ENCODE measurements at places on chromosomes 5 and 9. TPM values are rescaled to one million over a fixed set of nuclear protein-coding genes. Genes with fewer than 3 reads are reported as not detected.

DNA sequence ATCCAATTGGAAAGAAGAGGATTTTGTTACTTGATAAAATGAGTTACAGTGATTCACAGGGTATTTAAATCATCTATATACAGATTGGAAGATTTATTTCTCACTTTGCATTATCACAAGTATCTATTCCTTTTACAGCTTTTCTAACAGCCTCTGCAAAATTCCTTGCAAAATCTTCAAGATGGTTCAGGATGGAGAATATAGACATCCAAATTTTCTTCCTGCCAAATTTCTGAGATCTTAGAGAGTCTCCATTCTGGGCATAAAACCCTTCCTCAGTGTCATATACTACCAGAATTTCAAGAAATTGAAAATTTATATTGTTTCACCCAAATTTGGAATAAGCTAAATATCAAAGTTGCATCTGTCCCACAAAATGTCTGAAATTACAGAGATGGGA lies 259.1 kb upstream of the FAM174A start:
- DNase-seq: no peak

DNA sequence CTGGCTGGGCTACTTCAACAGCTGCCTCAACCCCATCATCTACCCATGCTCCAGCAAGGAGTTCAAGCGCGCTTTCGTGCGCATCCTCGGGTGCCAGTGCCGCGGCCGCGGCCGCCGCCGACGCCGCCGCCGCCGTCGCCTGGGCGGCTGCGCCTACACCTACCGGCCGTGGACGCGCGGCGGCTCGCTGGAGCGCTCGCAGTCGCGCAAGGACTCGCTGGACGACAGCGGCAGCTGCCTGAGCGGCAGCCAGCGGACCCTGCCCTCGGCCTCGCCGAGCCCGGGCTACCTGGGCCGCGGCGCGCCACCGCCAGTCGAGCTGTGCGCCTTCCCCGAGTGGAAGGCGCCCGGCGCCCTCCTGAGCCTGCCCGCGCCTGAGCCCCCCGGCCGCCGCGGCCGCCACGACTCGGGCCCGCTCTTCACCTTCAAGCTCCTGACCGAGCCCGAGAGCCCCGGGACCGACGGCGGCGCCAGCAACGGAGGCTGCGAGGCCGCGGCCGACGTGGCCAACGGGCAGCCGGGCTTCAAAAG lies 36.9 kb upstream of the TTC1 start:
- no peak for DNase-seq

- no peak for DNase-seq
Measured at GRCh38 chr9:109496218-109496617, 1.9 kb downstream of the PTPN3 start.

- no peak for DNase-seq
Measured at GRCh38 chr9:7033076-7034045, 275.6 kb downstream of the KDM4C start.

Gene FNBP1
- total RNA-seq: 219 TPM

DNA sequence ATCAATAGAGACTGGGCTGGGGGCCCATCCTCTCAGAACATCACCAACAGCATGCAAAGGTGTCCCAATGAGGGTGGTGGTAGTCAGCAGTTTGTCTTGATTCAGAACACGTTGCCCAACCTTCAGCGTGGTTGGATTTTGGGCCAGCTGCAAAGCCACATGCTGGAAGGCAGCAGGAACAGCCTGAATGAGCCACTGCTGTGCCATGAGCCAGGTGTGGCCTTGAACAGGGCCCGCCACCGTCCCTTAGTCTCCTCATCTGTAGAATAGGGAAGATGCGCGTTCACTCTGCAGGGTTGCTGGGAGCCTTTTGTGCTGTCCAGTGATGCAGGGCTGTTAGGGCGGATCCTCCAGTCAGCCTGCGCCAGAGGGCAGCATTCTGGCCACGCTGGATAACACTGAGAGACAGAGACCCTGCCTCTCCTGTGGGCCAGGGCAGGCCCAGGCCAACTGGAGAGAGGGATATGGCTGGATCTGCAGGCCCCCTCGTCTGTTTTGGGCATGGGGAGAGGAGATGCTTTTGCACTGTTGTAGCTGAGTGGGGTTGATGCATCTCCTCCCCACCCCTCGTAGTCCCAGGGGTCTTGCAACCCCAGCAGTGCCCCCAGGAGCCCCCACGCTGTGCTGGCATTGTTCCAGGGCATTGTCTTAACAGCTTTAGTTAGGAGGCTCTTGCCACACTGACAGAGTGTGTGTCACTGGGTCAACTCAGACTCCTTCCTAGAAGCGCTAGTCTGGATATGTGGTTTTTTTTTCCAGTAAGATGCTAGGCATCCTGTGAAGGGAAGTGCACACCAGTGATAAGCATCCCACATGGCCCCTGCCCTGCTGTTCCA lies 42.1 kb downstream of the SLC46A2 start:
- no peak for DNase-seq

- DNase-seq: no peak
Measured at GRCh38 chr9:6960777-6961176, 203.0 kb downstream of the KDM4C start.

DNA sequence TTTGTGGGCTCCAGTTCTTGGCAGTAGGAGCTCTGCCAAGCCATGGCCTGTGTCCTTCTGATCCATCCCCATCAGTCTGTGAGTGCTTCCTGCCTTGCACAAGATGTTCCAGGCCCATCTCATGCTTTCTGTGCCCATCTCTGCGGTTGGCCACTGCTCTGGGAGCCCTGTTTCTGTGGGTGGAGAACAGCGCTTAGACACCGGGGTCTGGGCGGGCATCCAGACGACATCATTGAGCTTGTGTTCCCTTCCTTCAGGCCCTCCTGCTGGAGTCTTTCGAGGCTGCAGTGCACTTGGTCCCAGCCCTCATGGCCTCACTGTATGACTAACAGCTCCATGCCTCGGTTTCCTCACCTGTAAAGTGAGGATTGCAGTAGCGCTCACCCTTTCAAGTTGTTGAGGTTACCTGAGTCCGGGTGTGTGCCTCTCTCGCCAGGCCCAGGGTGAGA lies 14.9 kb upstream of the CARD19 start:
- no peak for DNase-seq

All from T-helper 17 cell (primary cell).